Left renal cortex interstitium (tissue), 4 donors: ENCODE measurements at places on chromosomes 3 and 15. TPM values are rescaled to one million over a fixed set of nuclear protein-coding genes. Genes with fewer than 3 reads are reported as not detected.

Gene FBN1
- polyA plus RNA-seq = 118 TPM

- no peak for DNase-seq
Measured at GRCh38 chr15:74434263-74435136, 742 bp upstream of the SEMA7A start.

DNA sequence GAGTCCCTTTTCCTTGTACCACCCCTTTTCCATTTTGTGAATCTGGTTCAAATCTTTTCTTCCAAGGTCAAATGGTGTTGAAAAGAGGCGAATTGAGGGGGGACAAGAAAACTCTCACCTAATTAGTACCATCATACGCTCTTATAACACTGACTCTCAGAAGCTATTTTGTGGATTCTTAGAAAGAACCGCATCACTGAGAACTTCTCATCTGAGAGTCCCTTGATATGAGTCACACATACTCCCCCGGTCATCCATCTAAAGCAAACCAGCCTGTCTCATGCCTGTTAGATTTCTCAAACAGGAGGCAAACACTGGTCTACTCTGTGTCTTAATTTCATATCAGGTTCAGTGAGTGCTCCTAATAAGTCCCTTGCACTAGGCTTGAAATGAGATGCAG is 76.5 kb upstream of the SPRED1 start:
- DNase-seq = no peak

Gene MAP1A
- 9.0 TPM for polyA plus RNA-seq

GRCh38 chr3:161474741-161475140 is 21.9 kb upstream of the OTOL1 start:
- no peak for DNase-seq

- DNase-seq = no peak
Measured at GRCh38 chr3:107431246-107432012, 54.2 kb downstream of the CCDC54 start.

Gene CEP152
- 10.9 TPM for polyA plus RNA-seq

Gene CLRN1
- polyA plus RNA-seq = not detected

DNA sequence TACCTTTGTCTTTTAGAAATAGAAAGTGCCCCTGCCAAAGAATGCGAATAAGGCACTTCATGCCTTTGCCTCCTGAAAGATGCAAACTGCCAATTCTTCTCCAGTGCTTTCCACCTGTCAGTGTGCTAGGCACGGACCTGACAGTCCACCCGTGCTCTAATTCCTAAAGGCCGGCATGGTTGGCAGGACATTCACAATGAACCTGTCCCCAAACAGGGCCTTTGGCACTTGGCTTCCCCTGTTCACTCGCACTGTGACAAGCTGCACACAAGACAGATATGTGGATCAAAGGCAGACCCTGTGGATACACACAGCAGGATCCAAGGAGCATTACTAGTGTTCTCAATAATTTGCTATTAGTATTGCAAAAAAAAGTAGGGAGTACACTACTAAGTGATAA is 505.7 kb upstream of the AGTR1 start:
- no peak for DNase-seq

- DNase-seq = no peak
Measured at GRCh38 chr3:132001999-132002398, 32.8 kb downstream of the CPNE4 start.

DNA sequence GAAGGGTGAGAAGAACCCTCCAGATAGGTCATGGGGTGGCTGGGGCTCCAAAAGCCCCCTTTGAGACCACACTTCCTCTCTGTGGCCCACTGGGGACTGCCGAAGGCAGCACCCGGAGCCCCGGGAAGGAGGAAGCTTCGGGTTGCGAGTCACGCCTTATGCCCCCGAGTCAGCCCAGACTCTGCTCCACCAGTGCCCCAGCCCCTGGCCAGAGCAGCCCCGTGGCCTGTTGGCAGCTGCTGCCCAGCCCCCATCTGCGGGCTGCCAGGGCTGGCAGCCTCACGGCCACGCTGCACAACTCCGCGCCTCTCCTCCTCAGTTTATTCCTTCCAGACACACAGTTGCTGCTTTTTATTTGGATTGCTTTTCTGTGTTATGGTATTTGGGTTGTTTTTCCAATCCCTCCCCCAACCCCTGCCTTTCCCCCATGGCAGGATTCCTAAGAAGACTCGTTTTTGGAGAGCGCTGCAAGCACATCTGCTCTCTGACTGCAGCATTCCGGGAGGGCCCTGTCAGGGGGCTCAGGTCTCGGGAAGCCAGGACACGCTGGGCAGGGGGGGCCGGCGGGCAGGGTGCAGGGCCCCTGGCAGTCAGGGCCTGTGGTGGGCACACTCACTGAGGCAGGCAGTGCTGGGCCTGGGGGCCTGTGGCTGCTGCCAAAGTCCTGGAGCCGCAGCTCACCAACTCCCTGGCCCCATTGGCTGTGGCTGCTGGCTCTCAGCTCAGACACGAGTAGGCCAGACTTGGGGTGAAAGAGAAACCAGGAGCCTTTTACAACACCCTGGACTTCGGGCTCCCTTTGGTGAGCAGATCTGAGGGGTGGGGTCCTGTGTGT is 20.2 kb downstream of the MAGEF1 start:
- DNase-seq = no peak

GRCh38 chr15:71136159-71136783 is 21.0 kb downstream of the THSD4 start:
- no peak for DNase-seq

Gene TRPM1
- 0.52 TPM for polyA plus RNA-seq

DNA sequence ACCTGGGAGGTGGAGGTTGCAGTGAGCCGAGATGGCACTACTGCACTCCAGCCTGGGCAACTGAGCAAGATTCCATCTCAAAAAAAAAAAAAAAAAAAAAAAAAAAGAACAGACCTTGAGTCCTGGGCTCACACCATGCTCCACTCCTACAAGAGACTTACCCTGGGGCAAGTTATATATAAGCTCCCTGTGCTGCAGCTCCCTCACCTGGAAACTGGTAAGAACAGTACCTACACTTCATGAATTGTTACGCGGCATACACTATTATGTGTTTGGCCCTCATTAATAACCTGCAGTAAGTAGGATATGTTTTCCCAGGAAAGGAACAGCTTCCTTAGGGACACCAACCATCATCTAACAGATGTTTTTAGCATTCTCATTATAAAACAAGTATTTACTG is 119.6 kb downstream of the FMN1 start:
- DNase-seq = no peak

DNA sequence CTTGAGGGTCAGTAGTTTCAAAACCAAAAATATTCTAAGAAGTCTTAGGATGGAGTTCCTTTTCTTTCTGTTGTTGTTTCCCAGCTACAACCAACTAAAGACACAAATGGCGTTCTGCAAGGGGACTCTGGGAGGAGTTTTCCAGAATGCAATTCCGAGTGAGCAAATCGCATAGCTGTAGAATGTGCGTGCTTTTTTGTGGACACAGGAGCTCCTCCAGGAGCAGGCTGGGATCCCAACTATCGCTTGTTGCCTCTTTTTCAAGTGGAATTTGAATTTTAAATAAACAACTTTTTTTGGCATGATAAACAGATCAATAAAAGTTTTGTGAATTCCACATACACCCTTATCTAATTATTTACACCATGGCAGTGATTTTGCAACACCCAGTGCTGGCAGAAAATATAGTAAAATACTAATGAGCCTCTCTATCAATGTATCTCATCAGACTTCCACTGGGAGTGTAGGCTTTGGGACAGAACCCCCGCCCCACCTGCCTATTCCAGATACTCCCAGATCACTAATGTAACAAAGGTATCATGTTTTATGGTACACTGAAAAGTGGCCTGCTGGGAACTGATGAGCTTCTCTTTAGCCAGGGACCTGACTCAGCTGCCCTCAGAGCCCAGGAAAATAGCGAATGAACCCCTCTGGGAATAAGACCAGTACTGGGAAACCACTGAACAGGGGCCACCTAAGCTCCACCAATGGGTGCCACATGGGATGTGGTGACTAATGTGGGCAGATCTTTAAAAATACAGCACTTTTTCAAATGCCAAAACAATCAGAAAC is 66.4 kb downstream of the LMCD1 start:
- DNase-seq = no peak

GRCh38 chr3:153848702-153849101 is 272.5 kb upstream of the ARHGEF26 start:
- DNase-seq = no peak
